ENCODE measurements at places on chromosomes 6 and 20. TPM values are rescaled to one million over a fixed set of nuclear protein-coding genes. Genes with fewer than 3 reads are reported as not detected.

COL9A3 gene
- 0.42 TPM for total RNA-seq

DNA sequence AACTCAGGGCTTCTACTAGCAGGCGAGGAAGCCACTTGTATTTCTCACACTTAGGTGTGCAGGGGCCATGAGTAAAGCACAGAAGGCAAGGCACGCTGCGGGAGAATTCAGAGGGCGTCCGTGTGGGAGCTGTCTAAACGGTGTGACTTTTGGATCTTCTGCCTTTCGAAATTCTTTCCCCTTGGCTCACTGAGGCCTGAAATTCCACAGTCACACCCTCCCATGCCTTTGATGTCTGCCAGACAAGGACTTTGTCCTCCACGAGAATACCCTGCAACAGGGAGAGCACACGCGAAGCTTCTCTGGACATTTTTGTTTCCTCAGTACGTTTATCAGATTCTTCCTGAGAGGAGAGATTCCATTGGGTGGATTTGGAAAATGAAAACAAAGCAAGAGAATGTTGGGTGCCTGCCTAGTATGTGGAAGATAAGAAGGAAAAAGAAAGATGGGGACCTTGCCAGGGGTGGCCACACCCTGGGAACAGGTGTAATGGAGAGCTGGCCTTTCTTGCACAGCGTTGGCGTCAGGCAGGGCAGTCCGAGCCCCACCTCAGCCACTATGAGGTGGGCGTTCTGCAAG, 235.7 kb downstream of the MYLK4 start:
- no peak for DNase-seq

CD24 gene
- 2.1 TPM for total RNA-seq

GRCh38 chr20:33840759-33841435, 29.7 kb downstream of the CHMP4B start:
- no peak for DNase-seq

DNA sequence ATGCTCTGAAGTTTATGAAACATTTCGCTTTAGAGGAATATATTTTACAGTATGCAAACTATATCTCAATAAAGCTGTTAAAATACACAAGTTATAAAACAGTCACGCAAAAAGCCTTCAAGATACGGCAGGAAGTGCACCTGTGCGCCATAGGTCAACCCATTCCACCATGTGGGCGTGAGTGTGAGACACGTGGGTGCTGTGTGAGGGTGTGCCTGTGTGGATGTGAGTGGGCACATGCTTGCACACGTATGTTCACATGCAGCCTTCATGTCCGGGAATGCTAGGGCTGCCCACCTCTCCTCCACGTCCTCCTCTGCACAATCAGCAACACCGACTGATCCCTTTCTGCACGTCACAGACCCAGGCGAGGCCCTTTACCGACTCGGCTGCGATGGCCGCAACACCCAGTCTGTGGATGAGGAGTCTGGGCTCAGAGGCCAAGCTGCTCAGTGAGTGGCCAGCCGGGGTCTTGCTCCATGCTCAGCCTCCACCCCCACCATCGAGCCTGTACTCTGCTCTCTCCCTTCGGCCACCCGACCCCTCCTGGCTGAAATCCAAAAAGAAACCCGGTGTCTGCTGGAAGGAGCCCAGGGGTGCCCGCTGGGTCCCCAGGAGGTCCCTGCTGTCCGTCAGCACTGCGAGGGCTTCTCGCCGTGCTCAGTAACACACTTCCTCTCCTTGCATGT, 3.0 kb upstream of the FRMD1 start:
- DNase-seq = no peak

B3GAT2 gene
- not detected for total RNA-seq

GRCh38 chr6:41584205-41584604, 38.0 kb downstream of the FOXP4 start:
- DNase-seq = no peak

GRCh38 chr20:23358923-23359593, 2.9 kb upstream of the GZF1 start:
- peak; percentile 49 for DNase-seq

DNA sequence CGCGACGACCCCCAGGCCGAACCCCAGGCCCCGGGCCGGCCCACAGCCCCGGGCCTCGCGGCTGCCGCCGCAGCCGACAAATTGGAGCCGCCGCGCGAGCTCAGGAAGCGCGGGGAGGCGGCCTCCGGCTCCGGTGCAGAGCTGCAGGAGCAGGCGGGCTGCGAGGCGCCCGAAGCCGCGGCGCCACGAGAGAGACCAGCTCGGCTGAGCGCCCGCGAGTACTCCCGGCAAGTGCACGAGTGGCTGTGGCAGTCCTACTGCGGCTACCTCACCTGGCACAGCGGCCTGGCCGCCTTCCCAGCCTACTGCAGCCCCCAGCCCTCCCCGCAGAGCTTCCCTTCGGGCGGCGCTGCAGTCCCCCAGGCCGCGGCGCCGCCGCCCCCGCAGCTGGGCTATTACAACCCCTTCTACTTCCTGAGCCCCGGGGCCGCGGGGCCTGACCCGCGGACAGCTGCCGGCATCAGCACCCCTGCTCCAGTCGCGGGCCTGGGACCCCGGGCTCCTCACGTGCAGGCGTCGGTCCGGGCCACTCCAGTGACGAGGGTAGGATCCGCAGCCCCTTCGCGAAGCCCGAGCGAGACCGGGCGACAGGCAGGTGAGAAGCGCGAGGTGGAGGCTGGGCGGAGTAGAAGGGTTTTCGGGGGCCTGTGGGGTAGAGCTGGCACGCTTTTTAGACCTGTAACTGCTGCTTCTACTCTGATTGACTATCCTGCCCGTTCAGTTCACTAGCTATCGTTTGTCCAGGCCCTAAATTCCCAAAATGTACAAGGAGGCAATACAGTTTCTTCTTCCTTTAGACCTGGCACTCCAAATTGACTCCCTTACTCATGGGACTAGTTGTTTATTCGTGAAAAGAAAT, 654 bp downstream of the FAM8A1 start:
- DNase-seq = peak; percentile 90

POM121L2 gene
- not detected for total RNA-seq

All from mesenteric fat pad (tissue), 1 donor.